ENCODE measurements at places on chromosomes 2 and 18.
A peak's percentile ranks its signal among the peaks of the same experiment; 100 is the strongest.

GRCh38 chr2:205989271-205990071 is 96.5 kb downstream of the INO80D start:
- no peak for DNase-seq

GRCh38 chr2:171141320-171141719 is 19.4 kb downstream of the TLK1 start:
- no peak for DNase-seq

- no peak for DNase-seq
Observed at GRCh38 chr2:150100336-150100735, 387.1 kb downstream of the RND3 start.

DNA sequence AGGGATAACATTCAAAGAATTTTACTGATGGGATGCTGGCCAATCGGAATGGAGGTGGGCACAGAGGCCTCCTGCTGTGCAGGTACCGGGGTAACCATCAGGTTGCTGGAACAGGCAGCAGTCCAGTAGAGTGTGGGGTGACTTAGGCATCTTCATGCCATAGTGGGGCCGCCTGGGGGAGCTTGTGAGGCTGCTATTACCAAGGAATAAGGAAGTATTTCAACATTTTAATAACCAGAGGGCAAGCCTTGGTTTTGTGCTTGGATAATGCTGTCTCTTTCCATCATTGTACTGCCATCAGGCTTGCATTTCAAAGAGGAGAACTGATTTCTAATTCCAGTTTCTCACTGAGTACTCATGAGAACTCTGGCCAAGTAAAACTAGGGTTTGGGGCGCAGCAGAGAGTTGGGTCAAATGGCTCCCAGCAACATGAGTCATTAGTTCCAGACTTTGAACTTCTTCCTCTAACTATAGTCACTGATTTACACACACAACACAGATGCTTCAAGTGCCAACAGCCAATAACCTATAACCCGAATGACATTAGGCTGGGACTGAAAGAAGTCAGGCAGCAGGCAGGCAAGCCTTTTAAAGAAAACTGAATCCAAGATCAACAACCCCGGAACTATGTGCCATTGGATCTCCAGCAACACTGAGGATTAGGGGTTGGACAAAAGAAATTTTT is 56.1 kb upstream of the FHL2 start:
- peak; percentile 76 for DNase-seq

GRCh38 chr2:2992634-2993033 is 385.0 kb downstream of the EIPR1 start:
- DNase-seq = no peak

DNA sequence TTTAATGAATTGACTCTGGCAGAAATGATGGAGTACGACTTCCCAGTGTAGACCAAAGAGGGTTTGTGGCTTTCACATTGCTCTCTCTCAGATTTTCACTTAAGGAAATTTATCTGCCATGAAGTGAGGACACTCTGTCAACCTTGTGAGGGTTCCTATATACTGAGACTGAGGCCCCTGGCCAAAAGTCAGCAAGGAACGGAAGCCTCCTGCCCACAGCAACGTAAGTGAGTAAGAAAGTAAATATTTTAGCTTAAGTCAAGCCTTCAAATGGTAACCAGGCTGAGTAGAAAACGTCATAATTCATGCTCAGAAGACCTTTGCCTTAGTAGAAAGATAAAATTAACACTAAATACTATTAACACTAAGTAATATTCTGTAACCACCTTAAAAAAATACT is 1080.5 kb upstream of the ACVR2A start:
- DNase-seq = no peak

GRCh38 chr18:76422121-76422520 is 72.9 kb downstream of the ZNF516 start:
- no peak for DNase-seq

DNA sequence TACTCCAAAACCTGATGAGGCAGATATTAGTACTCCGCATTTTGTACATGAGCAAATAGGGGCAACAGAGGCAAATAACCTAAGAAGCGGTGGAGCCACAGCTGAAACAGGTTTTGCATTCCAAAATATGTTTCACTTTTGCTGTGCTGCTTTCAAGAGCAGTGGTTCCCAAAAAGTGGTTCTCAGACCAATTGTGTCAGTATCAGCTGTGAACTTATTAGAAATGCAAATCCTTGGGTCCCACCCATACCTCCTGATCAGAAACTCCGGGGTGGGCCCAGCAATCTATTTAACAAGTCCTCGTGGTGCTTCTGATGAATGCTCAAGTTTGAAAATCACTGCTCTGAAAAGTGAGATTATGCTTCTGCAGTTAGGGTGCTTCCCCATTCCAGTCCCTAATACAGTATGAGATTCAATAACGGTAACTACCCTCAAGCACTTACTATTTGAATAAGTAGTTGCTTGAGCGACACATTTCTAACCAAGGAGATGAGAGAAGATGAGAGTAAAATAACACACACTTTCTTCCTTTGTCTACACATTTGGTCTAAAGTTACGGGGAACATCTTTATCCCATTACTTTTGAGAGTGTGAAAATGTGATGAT is 17.8 kb upstream of the TCF4 start:
- no peak for DNase-seq

- DNase-seq = peak; percentile 79
Observed at GRCh38 chr18:21112140-21112473, 494 bp upstream of the ROCK1 start.

DNA sequence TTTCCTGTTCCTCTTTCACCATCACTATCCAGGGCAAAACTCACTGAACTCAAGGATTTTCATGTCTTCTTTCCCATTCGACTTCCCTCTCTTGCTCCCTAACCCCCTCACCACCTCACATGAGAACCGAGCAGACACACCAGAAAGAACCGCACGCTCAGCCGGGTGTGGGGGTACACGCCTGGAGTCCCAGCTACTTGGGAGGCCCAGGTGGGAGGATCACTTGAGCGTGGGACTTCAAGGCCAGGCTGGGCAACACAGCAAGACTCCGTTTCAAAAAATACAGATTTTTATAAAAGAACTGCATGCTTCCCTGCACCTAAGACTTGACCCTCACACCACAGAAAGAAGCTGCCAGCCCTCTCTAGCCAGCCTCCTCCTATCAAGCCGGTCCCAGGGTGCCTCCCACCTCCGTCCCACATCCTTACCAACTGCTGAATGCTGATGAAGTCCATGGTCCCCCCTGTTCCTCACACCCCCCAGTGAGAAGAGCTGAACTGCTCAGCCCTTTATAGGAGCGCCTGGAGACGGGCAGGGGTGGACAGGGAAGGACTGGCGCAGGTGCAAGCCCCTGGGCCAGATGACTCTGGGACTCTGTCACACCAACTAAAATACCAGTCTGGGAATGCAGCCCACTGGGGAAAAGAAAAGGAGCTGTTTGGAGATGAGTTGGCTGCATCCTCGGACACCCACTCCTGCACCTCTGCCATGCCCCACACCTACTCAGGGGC is at the start of gene ANKRD23:
ANKRD23 (minus strand) TSS at position 484 of the 731 bp plus-strand sequence; CDS start at position 455, 29 bp downstream.
- peak; percentile 49 for DNase-seq

GRCh38 chr2:179021258-179021657 is 28.7 kb downstream of the CCDC141 start:
- DNase-seq = no peak

DNA sequence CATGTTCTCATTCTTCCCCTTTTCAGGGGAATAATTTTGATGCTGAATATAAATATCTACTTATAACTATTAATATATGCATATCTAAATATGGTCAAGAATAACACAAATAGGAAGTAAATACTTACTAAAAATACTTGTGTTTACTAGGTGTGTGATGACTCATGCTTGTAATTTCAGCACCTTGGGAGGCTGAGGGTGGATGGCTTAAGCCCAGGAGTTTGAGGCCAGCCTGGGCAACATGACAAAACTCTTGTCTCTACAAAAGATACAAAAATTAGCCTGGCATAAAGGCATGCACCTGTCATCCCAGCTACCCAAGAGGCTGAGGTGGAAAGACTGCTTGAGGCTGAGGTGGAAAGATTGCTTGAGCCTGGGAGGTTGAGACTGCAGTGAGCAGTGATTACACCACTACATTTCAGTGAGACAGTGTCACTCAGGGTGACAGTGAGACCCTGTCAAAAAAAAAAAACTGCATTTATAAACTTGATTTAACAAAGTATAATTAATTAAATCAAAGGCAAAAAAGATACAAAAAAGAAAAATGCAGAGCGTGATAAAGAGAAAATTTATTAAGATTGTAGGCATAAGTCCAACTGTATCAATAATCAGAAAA is 703.1 kb upstream of the VRK2 start:
- peak; percentile 32 for DNase-seq

- DNase-seq = no peak
Observed at GRCh38 chr2:82731824-82732223, 1727.3 kb downstream of the SUCLG1 start.

DNA sequence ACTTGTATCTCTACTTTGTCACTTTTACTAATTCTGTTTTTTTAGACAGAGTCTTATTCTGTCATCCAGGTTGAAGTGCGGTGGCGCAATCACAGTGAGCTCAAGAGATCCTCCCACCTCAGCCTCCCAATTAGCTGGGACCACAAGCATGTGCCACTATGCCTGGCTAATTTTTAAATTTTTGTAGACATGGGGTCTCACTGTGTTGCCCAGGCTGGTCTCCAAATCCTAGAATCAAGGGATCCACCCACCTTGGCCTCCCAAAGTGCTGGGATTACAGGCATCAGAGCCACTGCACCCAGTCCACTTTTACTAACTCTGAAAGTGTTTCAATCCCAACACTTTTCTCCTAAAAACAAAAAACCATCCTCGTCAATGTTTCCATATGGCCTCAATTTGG is 94.9 kb downstream of the MALT1 start:
- no peak for DNase-seq

DNA sequence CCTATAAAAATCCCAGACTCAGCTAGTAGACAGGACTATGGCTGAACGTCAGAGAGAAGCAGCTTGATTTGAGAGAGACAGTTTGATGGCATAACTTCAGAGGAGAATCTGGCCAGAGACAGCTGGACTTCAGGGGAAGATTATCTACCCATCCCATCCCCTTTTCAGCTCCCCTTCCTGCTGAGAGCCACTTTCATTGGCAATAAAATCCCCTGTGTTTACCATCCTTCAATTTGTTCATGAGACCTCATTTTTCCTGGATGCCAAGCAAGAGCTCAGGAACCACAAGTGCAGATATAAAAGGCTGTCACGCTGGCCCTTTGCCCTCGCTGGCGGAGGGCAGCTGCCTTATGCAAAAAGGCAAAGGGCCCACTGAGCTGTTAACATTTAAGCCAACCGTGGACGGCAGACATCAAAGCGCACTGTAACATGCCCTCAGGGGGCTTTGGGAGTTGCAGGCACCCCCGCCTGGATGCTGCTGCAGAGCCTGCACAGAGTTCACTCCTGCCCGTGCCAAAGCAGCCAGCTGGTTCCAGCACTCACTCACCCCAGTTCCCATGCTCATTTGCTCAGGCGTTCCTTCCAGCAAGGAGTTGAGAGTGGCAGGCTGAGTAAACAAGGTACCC is 164.3 kb upstream of the PGAP1 start:
- no peak for DNase-seq

- peak; percentile 87 for DNase-seq
Observed at GRCh38 chr2:216031960-216032689, 18.8 kb upstream of the MREG start.

GRCh38 chr2:79782576-79783452 is 270.0 kb downstream of the CTNNA2 start:
- no peak for DNase-seq

DNA sequence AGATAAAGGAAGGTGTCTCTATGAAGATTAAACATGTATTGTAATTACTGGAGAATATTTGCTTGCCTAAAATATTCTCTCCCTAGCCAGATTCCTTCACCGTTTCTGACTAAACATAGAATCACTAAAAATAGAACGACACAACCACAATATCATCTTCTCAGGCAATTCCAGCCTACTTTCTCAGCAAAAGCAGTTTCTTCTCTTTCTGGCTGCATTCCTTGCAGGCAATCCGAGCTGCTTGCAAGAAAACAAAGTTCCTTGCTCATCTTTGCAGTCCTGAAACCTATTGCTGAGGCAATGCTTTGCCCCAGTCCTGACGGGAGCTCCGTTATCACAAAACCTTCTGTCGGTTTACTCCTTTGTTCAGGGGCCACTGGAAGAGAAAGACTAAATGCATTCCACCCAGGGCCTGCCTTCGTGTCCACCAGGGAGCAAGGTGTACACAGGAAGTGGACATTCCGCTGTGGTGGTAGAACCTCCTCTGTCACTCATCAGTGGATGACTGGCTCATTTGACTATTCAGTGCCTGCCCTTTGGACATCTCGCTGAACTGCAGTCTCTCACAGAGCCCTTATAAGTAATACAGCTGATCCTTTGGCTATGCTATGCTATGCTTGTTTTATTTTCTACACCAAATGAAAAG is 239.2 kb upstream of the DOK6 start:
- DNase-seq = peak; percentile 50

GRCh38 chr2:85175369-85176299 is 42.4 kb downstream of the TCF7L1 start:
- DNase-seq = peak; percentile 91

DNA sequence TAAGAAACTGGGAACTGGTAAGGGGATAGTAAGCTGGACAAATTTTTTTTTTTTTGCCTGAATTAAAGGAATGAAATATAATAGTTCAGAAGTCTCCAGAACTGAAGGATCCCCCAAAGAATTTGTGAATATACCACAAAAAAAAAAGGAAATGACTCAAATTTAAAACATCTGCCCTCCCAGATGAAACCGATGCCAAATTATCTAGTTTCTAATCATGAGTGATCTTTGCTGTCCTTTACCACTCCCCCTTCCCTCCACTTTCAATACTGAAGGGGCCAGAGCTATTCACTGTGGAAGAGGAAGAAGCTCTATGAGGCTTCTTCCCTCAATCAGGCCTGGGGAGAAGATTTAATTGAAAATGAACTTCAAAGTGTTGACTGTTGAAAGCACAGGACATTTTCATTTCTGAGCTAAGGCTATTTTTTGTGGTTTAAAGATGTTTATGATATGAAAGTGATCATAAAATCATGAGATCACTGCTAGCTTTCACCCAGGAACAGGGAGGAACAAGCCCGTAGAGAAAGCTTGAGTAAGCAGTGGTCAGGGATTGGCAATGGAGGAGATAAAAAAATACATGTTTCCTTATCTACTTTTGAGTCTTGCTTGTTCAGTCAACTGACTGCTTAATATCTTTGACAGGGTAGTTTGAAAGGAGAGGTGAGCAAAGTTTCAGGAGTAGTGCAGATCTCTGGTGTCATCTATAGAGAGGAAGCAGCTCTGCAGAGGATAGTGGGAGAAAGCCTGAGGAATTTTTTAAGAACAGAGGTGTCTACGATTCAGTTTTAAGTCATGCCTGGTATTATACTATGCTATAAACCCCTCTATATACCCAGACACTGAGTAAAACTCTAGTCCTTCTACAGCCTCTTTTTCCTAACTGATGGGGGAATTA is 409.5 kb upstream of the FIGN start:
- DNase-seq = peak; percentile 89

DNA sequence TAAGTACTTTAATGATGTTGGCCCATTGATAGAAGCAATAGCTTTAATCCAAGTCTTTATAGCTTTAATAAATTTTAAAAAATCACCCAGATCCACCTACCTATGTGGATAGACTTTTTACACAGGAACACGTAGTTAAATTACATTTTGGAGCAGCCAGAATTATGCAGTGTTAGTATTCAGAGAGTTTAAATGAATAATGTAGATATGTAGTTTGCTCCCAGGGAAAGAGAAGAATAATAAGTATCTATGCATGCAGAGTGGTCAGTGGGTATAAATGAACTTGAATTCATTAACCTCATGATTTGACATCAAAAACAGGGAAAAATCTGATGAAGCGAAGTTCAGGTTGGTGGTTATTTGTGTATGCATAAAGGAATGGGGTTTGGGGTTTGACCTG is 146.3 kb downstream of the CERS6 start:
- no peak for DNase-seq
